ENCODE measurements at places on chromosomes 5 and 9. TPM values are rescaled to one million over a fixed set of nuclear protein-coding genes. Genes with fewer than 3 reads are reported as not detected.

The GADD45G gene
- 2.4 TPM for total RNA-seq

DNA sequence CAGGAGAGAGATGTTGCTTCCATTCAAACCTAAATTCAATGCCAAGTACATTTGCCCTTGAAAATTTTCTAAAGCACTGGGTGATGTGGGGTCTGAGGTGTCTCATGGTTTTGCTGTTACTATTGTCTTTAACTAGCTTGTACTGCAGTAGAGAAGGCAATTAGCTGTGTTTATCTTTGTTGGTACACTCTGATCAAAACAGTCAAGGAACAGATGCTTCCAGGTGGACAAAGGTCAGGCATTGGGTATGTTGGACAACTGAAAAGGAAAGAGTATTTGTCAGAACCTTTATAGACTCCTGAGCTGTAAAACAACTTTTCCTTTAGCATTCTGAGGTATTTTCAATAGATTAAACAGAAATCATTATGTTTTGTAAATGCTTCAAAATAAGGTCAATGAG, 2228.7 kb upstream of the WWC1 start:
- H3K27ac ChIP-seq = no peak overlapping the region
- no peaks in the 10 kb centered on the region for H3K27me3 ChIP-seq
- H3K4me1 ChIP-seq = no peaks in the 10 kb centered on the region
- no peak overlapping the region for H3K4me3 ChIP-seq
- no peak for DNase-seq

- no peak overlapping the region for H3K27ac ChIP-seq
- H3K36me3 ChIP-seq = no peaks in the 10 kb centered on the region
- peaks cover 17% of the 10 kb centered on the region for H3K4me1 ChIP-seq
- H3K4me3 ChIP-seq = no peak overlapping the region
- no peak for DNase-seq
Measured at GRCh38 chr5:38554861-38555260, 1.6 kb downstream of the LIFR start.

GRCh38 chr5:71748360-71748759, 29.3 kb downstream of the CARTPT start:
- H3K4me3 ChIP-seq = no peak overlapping the region
- H3K27me3 ChIP-seq = no peaks in the 10 kb centered on the region
- DNase-seq = no peak
- H3K4me1 ChIP-seq = no peaks in the 10 kb centered on the region
- no peaks in the 10 kb centered on the region for H3K36me3 ChIP-seq

The PHYHD1 gene
- total RNA-seq = 4.2 TPM

DNA sequence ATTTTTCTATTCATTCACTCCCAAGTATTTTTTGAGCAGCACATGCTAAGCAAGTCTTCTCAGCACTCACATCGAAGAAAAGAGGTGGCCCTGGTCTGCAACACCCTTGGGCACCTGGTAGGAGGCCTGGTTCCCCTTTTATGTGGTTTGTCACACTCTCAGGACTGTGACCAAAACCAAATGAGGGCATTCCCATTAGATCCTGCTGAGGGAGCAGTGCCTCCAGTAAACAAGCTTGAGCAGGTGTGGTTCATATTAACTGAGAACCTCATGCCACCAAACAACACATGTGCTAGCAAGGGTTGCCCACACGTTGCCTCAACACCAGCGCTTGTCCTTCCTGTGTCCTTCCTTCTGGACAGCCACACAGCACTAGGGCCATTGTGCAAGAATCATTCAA, 26.9 kb upstream of the SYK start:
- no peaks in the 10 kb centered on the region for H3K4me1 ChIP-seq
- H3K4me3 ChIP-seq = no peak overlapping the region
- no peaks in the 10 kb centered on the region for H3K27me3 ChIP-seq
- H3K36me3 ChIP-seq = no peaks in the 10 kb centered on the region

The UGT3A1 gene
- total RNA-seq = not detected

The MARCOL gene
- not detected for total RNA-seq

DNA sequence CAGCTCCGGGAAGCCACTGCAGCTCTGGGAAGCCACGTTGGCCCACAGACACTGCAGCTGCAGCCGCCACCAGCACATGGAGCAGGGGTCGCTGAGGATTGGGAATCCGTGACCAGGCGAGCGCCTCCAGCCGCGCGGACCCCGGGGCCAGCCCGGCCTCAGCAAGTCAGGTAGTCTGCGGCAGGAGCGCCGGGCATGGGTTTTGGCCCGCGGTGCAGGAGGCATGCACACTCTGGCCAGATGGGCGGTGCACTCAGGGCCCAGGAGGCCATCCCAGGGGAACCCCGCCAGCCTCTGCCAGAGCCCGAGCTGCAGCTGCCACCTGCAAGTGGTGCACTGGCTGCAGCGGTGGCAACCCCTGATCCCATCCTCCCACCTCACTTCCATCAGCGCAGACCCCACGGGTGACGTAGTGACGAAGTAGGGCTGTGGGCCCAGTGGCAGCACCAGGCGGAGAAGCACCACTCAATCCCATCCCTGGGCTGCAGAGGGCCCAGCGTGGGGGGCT, 368.3 kb upstream of the SPATA31A5 start:
- no peaks in the 10 kb centered on the region for H3K27me3 ChIP-seq
- no peak for DNase-seq
- no peaks in the 10 kb centered on the region for H3K36me3 ChIP-seq
- no peak overlapping the region for H3K4me3 ChIP-seq
- no peak overlapping the region for H3K27ac ChIP-seq

DNA sequence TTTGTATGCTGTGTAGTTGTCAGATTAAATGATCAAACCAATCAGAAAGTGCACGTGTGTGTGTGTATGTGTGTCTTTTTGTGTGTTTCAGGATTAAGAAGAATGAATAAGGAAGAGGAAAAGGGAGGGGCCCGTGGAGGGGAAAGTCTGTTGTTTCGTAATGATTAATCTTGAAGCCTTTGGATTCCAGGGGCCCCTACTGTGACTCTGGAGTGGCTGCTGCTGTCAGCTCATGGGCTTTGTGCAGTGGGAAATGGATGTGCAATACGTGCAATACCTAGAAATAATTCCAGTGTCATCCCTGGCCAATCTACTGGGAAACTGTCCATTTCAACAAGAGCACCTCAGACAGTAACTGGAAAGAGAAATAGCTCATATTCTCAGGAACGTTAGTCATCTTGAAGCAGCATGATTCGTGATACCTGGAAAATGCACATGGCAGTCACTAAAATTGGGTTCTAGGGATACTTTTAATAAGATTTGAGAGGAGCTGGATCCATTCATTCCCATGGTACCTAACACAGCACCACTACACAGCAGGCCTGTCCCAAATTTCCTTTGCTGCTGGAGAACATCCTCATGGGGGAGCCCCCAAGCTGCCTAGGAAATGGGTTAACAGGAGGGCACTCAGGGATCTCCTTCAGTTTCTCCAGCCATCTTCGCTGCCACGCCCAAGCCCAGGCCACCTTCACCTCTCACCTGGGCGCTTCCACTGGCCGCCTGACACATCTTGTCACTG, 186.3 kb downstream of the NR3C1 start:
- H3K27ac ChIP-seq = no peak overlapping the region
- no peaks in the 10 kb centered on the region for H3K36me3 ChIP-seq
- no peaks in the 10 kb centered on the region for H3K27me3 ChIP-seq
- no peak for DNase-seq
- no peaks in the 10 kb centered on the region for H3K4me1 ChIP-seq

- H3K27ac ChIP-seq = no peak overlapping the region
- H3K4me3 ChIP-seq = no peak overlapping the region
- H3K27me3 ChIP-seq = no peaks in the 10 kb centered on the region
- H3K36me3 ChIP-seq = peaks cover 11% of the 10 kb centered on the region
- DNase-seq = no peak
Measured at GRCh38 chr5:171863935-171864334, 78.3 kb downstream of the SMIM23 start.

GRCh38 chr5:83321483-83322055, 150.0 kb upstream of the VCAN start:
- no peaks in the 10 kb centered on the region for H3K36me3 ChIP-seq
- no peak for DNase-seq
- H3K27ac ChIP-seq = no peak overlapping the region
- no peak overlapping the region for H3K4me3 ChIP-seq

The MPDZ gene
- 10.8 TPM for total RNA-seq

The GZMA gene
- total RNA-seq = not detected

DNA sequence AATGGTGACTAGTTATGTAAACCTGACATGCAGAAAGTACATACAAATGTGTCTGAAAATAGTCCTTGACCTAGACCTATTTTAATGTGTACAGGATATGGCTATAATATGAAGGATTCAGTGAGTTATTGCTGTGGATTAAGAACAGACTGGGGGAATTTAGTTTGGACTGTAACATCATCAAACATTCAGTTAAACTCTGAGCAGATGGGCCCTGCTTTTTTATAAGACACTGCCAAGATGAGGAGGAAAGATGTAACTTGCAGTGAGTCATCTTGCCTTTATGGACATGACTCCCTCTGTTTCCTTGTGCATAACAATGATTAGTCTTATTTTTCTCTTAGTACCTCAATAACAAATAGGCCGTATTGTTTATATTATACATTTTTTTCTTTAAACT, 12.2 kb downstream of the PPP3R2 start:
- H3K27ac ChIP-seq = no peak overlapping the region
- no peaks in the 10 kb centered on the region for H3K4me1 ChIP-seq
- no peaks in the 10 kb centered on the region for H3K27me3 ChIP-seq
- no peaks in the 10 kb centered on the region for H3K36me3 ChIP-seq
- H3K4me3 ChIP-seq = no peak overlapping the region
- DNase-seq = no peak

The SPATA31C1 gene
- total RNA-seq = not detected

GRCh38 chr9:94909965-94910730, 183.6 kb downstream of the AOPEP start:
- H3K36me3 ChIP-seq = peaks cover 5% of the 10 kb centered on the region
- no peak overlapping the region for H3K27ac ChIP-seq
- H3K4me3 ChIP-seq = no peak overlapping the region
